ENCODE measurements at places on chromosomes 3 and 15. TPM values are rescaled to one million over a fixed set of nuclear protein-coding genes. Genes with fewer than 3 reads are reported as not detected.

The AGBL1 gene
- total RNA-seq, result not detected

The TMCO5A gene
- not detected for total RNA-seq

The ALG1L2 gene
- total RNA-seq, result not detected

The C2CD4B gene
- total RNA-seq, result not detected

The EFL1 gene
- total RNA-seq, result 18.6 TPM

The STRIT1 gene
- not detected for total RNA-seq

The CPLX3 gene
- total RNA-seq, result not detected

The FOXL2NB gene
- total RNA-seq, result not detected

The ZKSCAN7 gene
- total RNA-seq, result 1.5 TPM

The SPTSSB gene
- total RNA-seq, result not detected

The DYNLT2B gene
- 13.3 TPM for total RNA-seq

The CCK gene
- not detected for total RNA-seq

The GRK7 gene
- total RNA-seq, result not detected

The TMEM108 gene
- total RNA-seq, result not detected

Data from activated naive CD4-positive, alpha-beta T cell treated with anti-CD3 and anti-CD28 coated beads for 36 hours (primary cell).